Activated B cell treated with CpG ODN at 0.5 μM for 24 hours (primary cell): ENCODE measurements at places on chromosomes 7 and 10.
A peak's percentile ranks its signal among the peaks of the same experiment; 100 is the strongest.

GRCh38 chr10:50578949-50579348 lies 44.8 kb downstream of the SGMS1 start:
- no peak for DNase-seq

- no peak for DNase-seq
Observed at GRCh38 chr7:116455499-116455898, 44.0 kb upstream of the CAV2 start.

DNA sequence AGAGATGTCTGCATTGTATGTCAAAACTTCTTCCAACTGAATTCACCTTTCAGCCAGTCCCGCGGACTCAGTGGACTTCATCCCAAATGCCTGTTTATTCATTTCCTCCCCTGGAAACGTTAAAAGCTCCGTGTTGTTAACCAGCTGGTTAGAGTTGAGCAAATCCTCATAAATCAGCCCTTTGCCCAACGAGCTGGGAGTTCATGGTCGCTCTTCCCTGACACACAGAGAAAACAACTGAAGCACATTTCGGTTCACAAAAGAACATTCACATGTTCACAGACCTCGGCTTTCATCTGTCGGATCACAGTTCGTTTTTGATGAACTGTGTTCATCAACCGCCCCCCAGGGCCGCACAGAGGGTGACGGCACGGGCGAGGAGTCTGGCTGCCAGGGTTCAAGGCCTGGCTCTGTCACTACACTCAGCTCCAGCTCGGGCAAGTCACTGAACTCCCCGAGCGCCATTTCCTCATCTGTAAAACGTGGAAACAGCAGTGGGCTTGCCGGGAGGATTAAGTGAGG lies 62.6 kb downstream of the GLI3 start:
- DNase-seq, result no peak

- no peak for DNase-seq
Observed at GRCh38 chr10:117555863-117556262, 13.3 kb downstream of the EMX2 start.

DNA sequence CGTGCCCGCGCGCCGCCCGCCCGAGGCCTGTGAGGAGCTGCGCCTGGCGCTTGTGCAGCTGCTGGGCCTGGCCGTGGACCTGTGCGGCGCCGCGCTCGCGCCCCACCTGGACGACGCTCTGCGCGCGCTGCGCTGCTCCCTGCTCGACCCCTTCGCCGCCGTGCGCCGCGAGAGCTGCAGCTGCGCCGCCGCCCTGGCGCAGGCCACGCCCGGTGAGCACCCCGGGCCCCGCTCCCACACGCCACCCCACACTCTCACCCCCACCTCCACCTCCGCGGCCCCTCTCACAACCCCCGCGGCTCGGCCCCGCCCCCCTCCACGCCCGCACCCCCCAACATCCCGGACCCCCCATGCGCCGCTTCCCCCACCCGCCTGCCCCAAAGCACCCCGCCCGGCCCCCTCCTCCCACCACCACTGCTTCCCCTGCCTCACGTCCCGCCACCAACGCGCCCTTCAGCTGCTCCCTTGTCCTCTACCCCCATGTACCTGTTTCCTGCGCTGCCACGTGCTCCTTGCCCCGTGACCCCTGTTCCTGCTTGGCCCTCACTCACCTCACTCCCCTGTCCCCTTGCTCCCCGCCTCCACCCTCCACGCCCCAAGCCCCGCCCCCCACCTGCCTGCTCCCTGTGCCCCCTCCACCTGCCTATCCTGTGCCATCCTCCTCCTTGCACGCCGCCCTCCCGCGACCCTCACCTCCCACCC lies at the start of gene PRKAR1B:
PRKAR1B (minus strand) TSS at position 178 of the 702 bp plus-strand sequence. CDS start 15,776 bp downstream, outside the sequence.
- peak; percentile 36 for DNase-seq

GRCh38 chr7:7967886-7968543 lies 581 bp upstream of the GLCCI1 start:
- DNase-seq, result no peak
